Thoracic aorta endothelial cell (primary cell): ENCODE measurements at places on chromosomes 4 and X. TPM values are rescaled to one million over a fixed set of nuclear protein-coding genes. Genes with fewer than 3 reads are reported as not detected.

Gene ADH1B
- total RNA-seq = 0.14 TPM in 1 of 2 replicates, not detected in the other

Gene TMEM154
- 12.1 and 20.7 TPM in 2 replicates for total RNA-seq

Gene EXOC1
- total RNA-seq = 65.0 and 68.1 TPM in 2 replicates

Gene S100G
- not detected in 2 replicates for total RNA-seq

Gene CD40LG
- total RNA-seq = not detected in 2 replicates

Gene KLHL2
- total RNA-seq = 26.1 and 29.4 TPM in 2 replicates

Gene SMIM43
- 0.40 TPM in 1 of 2 replicates, not detected in the other for total RNA-seq

Gene FBXW7
- 58.6 and 59.9 TPM in 2 replicates for total RNA-seq

Gene GATA1
- total RNA-seq = not detected in 2 replicates

Gene RHOXF2B
- total RNA-seq = not detected in 2 replicates

Gene F8A1
- 2.3 and 3.4 TPM in 2 replicates for total RNA-seq

Gene LNX1
- total RNA-seq = 1.8 and 3.7 TPM in 2 replicates

Gene GNRHR
- not detected in 2 replicates for total RNA-seq

Gene MAGEE2
- not detected in 2 replicates for total RNA-seq

Gene IL2RG
- not detected in 2 replicates for total RNA-seq

Gene PNMA5
- total RNA-seq = not detected in 2 replicates

Gene MGARP
- 4.4 and 45.3 TPM in 2 replicates for total RNA-seq

Gene SPANXB1
- not detected in 2 replicates for total RNA-seq

Gene CT45A10
- not detected in 2 replicates for total RNA-seq

Gene EMCN
- 17.3 and 94.7 TPM in 2 replicates for total RNA-seq

Gene RIBC1
- total RNA-seq = 0.13 TPM in 1 of 2 replicates, not detected in the other

Gene PNCK
- total RNA-seq = not detected in 2 replicates

Gene KLHL15
- 8.3 and 9.7 TPM in 2 replicates for total RNA-seq

Gene IL2
- not detected in 2 replicates for total RNA-seq

Gene PPP1R3F
- total RNA-seq = 0.93 and 1.9 TPM in 2 replicates

Gene BANK1
- not detected in 2 replicates for total RNA-seq

Gene KLF3
- 41.0 and 45.2 TPM in 2 replicates for total RNA-seq

Gene NPNT
- total RNA-seq = under 0.01 TPM in 1 of 2 replicates, not detected in the other

Gene TBC1D8B
- 9.0 and 10.4 TPM in 2 replicates for total RNA-seq

Gene SHISA3
- total RNA-seq = 24.2 and 24.5 TPM in 2 replicates

Gene LPAR4
- 1.2 TPM in 1 of 2 replicates, not detected in the other for total RNA-seq

Gene DIPK2B
- 3.3 and 39.3 TPM in 2 replicates for total RNA-seq

Gene LIN54
- 18.4 and 25.9 TPM in 2 replicates for total RNA-seq

Gene DDX53
- not detected in 2 replicates for total RNA-seq

Gene SYN1
- not detected in 2 replicates for total RNA-seq

Gene ACOT9
- total RNA-seq = 127 and 185 TPM in 2 replicates

Gene ADGRG2
- total RNA-seq = not detected in 2 replicates

Gene UGT2B11
- not detected in 2 replicates for total RNA-seq

Gene TLR2
- under 0.01 and 0.14 TPM in 2 replicates for total RNA-seq

Gene GPC3
- total RNA-seq = not detected in 2 replicates

Gene SAT1
- total RNA-seq = 408 and 688 TPM in 2 replicates

Gene HELT
- not detected in 2 replicates for total RNA-seq

Gene MAGEB17
- not detected in 2 replicates for total RNA-seq

Gene UGT2B17
- not detected in 2 replicates for total RNA-seq

Gene SATL1
- not detected in 2 replicates for total RNA-seq

Gene RBMX
- total RNA-seq = 367 and 414 TPM in 2 replicates

Gene ACSL4
- total RNA-seq = 176 and 206 TPM in 2 replicates

Gene WNK3
- total RNA-seq = 1.2 and 1.3 TPM in 2 replicates

Gene VCX
- not detected in 2 replicates for total RNA-seq

Gene RPS6KA6
- 0.40 and 2.6 TPM in 2 replicates for total RNA-seq

Gene TRIM61
- 0.14 TPM in 1 of 2 replicates, not detected in the other for total RNA-seq

Gene CYP4V2
- total RNA-seq = 7.5 and 8.1 TPM in 2 replicates

Gene HERC5
- 0.80 and 1.6 TPM in 2 replicates for total RNA-seq

Gene SPON2
- 0.40 and 0.57 TPM in 2 replicates for total RNA-seq

Gene ADH1A
- total RNA-seq = not detected in 2 replicates

Gene NUDT10
- 0.43 and 1.5 TPM in 2 replicates for total RNA-seq

Gene TRPC5OS
- 0.14 TPM in 1 of 2 replicates, not detected in the other for total RNA-seq

Gene NAA11
- not detected in 2 replicates for total RNA-seq
